ENCODE measurements at places on chromosomes 3 and 15.

DNA sequence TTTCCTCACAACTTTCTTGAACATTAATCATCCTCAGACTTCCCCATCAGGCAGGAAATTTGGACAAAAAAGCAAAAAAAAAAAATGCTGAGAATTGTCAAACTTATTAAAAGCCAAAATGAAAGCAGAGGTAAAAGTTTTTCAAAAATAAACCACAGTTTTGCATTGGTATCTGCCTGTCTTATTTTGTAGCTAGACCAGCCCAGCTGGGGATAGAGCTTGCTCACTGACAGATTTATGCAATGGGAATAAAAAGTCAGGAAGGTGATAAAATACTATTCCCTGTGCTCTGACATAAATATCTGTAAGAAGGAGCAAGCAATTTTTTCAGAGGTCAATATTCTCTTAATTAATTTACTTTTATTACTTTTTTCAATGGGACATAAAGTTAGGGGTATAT is 1006.7 kb upstream of the ALCAM start:
- no peak for DNase-seq

DNA sequence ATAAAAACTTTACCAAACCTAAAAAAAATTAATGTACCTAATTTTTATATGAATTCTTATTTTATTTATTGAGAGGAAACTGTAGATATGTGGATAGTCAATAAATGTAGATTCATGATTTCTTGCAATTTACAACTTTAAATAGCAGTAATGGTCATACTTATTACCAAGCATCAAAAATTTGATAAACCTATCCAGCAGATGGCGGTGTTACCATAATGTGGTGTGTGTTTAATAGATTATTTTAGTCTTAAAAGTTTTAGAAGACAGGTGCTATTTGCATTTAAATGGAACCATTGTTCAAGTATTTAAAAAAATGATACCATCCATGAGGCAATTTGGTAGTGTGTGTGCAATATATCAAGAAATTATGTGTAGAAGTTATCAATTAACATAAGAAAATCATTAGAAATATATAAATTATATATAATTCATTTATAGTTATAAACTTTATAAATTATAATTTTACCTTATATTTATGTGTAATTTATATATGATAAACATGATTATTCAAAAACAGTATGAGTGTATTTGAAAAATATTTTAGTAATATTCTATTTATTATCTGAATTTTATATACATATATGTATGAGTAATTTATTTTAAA is 176.0 kb upstream of the BCHE start:
- peak; percentile 26 for DNase-seq

- no peak for DNase-seq
These were observed 301.0 kb upstream of the TBL1XR1 start for GRCh38 chr3:177498037-177498857.

- no peak for DNase-seq
These were observed 131.3 kb downstream of the UACA start for GRCh38 chr15:70632079-70632478.

GRCh38 chr3:34568766-34569165 is 770.3 kb downstream of the PDCD6IP start:
- DNase-seq: no peak

GRCh38 chr3:50445919-50446318 is 57.5 kb downstream of the CACNA2D2 start:
- no peak for DNase-seq

DNA sequence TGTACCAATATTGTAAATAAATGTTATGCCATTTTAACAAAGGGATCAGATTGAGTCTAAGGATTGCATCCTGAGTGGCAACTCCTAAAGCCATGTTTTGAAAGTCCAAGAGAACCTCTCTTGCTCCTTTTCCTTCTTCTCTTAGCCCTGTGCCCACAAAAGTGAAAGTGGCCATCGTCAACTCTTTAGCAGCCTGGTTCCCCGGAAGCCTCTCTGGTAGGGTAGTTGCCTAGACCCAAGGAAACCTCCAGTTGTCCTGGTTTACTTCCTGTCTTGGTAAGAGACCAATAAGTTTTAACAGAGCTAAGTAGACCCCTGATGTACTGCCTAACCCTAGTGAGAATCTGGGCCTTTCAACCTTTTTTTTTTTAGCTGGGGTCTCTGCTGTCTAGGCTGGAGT is 10.2 kb upstream of the ITPKA start:
- no peak for DNase-seq

DNA sequence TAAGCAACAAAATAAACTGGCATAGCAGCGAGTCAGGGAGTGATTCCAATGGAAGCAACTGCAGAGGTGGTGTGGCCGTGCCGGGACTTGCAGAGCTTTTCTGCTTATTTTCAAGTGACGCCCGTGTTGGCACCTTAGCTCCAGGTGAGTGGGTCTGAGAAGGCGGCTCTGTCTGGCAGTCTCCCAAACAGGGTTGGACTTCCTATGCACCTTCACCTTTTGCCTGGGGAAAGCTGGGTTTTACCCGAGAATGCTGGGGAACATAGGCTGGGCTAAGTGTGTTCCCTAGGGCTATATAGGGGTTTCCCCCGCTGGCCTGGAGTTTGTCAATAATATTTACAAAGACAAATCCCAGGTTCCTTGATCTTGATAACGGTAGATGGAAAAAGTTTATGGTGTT is 179.9 kb upstream of the TBL1XR1 start:
- DNase-seq: no peak

DNA sequence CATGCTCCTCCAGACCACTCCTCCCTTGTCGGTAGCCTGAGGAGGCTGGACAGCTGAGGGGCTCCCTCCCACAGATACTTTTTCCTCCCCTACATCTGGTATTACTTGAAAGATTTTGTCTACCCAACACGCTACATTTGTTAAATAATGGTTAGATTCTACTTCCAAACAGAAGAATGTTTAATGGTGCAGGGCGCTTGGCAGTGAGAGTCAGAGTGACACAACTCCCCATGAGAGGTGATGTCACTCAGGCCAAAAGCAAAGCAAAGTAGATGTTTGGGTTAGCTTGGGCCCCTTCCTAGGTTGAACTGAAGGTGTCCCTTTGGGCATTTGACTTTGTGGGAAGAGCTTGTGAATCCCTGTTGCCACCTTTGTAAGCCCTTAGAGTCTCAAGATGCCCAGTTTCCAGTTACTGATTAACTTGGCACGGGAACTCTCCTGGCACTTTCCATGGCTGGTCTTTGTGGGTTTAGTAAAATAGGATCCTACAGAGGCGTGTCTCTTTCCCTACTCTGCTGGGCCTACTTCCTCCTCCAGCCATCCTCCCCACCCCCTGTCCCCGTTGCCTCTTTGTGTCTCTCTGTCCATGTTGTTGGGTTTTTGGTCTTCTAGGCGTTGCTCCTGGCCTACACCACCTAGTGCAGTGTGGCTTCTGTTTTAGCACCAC is 5.6 kb downstream of the LIMD1 start:
- peak; percentile 31 for DNase-seq

GRCh38 chr15:94305133-94305532 is 73.8 kb downstream of the MCTP2 start:
- DNase-seq: no peak

DNA sequence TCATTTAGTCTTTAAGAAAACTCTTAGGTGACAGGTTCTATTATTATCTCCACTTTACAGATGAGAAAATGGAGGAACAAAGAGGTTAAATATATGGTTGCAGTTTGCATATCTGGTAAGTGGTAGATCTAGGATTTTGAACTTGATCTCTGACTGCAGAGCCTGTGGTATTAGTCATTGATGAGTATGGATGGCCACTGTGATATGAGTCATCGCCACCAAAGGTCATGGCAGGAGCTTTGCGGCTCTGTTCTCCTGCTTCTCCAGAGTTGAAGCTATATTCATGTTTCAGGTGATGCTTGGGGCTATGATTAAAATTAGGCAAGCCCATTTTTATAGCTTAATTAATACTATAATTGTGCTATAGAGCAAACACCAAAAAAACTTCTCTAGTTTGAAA is 306.2 kb upstream of the DPPA4 start:
- DNase-seq: peak; percentile 18

DNA sequence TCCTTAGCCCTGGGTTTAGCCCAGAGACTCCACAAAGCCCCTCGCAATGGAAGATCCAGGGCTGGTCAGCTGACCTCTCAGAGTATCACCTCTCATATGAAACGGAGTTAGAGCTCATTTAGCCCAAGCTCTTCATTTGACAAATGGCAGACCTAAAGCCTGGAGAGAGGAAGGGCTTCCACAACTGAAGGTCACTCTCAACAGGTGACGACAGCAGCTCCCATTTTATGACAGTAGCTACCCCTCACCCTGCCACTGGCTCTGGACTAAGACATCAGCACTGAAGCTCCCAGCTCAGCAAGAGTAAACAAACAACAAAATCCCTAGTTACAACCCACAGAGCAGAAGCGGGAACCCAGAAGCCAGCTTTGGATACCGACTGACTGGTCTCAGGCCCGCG is 33.7 kb downstream of the TLE3 start:
- DNase-seq: no peak

DNA sequence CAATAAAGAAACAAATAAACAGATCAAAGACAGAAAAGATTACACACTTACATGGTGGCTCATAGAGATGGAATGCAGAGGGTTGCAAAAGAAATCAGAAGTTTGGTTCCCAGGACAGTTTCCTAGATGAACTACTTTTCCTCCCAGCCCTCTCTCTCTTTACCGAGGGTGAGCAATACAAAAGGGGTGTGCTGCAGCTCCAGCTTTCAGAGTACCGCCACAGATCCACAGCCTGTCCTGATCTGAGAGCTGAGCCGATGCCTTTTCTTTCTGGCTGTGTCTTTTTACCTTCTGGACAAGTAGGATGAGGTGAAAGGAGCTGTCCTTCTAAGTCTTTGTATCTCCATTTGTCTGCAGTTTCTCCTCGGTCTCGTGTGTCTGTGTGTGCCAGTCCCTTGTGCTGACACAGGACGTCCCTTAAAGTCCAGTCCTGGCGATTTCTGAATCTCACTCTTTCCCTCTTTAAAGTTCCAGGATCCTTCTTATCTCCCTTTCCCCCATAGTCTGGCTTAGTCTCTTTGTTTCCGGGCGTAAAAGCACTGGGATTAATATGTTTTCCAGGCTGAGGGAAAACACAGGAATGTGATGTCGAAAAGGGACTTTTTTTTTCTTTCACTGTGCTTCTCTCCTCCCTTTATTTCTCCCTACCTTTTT is 540 bp downstream of the CCDC80 start:
- DNase-seq: peak; percentile 50

DNA sequence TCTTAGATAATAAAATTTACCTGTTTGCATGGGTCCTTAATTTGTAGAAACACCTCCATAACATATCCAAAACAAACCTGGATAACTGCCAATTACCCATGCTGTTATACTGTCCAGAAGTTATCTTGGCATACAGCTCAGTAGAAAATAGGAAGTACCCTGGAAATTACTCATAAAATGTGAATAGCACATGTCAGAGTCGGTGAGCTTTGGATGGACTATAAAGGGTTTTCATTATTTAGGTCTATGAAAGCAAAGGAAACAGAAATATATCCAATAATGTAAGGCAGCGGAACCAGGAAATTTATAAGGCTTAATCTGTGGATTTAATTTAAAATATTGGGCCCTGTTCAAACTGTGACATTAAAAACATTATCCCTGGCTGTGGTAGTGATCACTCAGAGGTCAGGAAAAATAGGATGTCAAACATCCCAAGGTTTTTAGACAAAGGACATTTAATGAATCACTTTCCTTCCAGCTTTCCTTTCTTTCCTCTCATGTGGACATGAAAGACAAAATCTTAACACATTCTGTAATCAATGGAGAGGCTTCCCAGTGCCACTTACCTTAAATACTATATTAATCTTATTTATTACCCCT is 459.0 kb upstream of the DPH6 start:
- DNase-seq: no peak

DNA sequence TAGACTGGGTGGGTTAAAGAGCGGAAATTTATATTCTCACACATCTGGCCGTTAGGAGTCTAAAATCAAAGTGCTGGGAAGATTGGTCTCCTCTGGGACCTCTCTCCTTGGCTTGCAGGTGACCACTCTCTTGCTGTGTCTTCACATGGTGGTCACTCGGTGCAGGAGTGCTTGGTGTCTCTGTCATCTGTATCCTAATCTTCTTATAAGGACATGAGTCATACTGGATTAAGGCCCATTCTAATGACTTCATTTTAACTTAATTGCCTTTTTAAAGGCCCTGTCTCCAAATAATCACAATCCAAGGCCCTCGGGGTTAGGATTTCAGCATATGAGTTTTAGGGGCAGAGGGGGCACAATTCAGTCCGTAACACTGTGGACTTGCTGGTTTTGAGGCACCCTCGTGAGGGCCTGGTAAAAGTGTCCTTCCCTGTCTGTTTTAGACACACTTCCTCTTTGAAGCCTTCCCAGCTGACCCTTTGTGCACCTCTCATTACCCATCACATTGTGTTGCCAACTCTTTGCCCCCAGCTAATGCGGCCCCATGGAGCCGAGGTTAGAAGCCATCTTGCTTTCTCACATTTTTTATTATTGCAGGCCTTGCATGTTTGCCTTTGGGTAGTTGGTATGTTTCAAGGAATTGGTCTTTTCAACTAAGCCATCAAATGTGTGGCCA is 3.2 kb downstream of the XYLB start:
- no peak for DNase-seq

GRCh38 chr3:72449551-72449950 is 398.7 kb downstream of the SHQ1 start:
- DNase-seq: no peak

GRCh38 chr3:141346007-141346406 is 22.3 kb upstream of the ZBTB38 start:
- no peak for DNase-seq

GRCh38 chr15:58065445-58066041 is at the start of gene ALDH1A2:
Gene ALDH1A2 (minus strand): TSS chr15:58065711. CDS start chr15:58065650, 61 bp downstream.
- no peak for DNase-seq

DNA sequence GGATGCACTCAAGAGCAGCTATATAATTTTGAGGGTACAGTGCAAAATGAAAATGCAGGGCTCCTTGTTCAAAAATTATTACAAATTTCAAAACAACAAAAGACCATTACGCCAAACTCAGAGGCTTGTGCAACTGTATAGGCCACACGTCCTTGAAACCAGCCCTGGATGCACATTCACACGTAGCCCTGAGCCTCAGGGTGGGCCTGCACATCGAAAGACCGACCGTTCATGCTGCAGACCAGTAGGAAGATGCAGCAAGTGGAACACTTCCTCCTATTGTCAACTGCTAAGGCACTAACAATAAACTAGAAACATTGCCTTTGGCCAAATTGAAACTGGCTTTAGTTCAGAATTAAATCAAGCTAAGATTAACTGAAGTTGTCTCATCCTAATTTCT is 174.7 kb downstream of the SHOX2 start:
- DNase-seq: no peak

GRCh38 chr3:120824613-120825012 is 82.1 kb downstream of the GTF2E1 start:
- no peak for DNase-seq

GRCh38 chr15:94395640-94396039 is 164.3 kb downstream of the MCTP2 start:
- no peak for DNase-seq
